A673 (cell line): ENCODE measurements at places on chromosomes 6 and 20. TPM values are rescaled to one million over a fixed set of nuclear protein-coding genes. Genes with fewer than 3 reads are reported as not detected.

- no peak overlapping the region for H3K4me3 ChIP-seq
- no peak overlapping the region for H3K27ac ChIP-seq
- no peaks in the 10 kb centered on the region for H3K27me3 ChIP-seq
- no peaks in the 10 kb centered on the region for H3K36me3 ChIP-seq
- H3K4me1 ChIP-seq, result no peaks in the 10 kb centered on the region
Measured at GRCh38 chr20:775679-776135, 7.4 kb upstream of the SLC52A3 start.

DNA sequence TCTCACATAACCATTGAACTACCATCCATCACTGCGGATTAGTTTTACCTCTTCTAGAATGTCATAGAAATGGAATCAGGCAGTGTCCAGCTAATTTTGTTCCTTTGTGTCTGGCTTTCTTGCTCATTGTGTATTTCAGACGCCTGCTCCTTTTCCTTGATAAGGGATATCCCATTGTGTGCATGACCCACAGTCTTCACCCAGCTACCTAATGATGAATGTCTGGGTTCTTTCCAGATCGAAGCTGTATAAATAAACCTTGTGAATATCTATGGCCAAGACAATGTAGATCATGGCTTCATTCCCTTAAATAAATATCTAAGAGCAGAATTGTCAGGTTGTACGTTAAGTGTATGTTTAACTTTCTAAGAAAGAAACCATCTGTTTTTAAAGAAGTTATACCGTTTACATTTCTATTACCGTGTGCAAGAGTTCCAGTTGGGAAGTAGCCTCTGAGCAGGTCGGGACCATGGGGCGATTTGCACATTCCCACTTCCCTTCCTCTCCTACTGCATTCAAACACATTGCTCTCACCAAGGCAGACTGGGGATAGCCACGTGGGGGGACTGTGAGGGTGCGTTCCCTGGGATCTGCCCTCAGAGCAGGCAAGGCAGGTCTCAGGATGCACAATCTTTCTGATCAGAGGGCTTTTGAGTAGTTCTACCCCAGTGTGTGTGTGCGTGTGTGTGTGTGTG is 13.1 kb downstream of the CD93 start:
- DNase-seq, result no peak
- H3K36me3 ChIP-seq, result no peaks in the 10 kb centered on the region
- H3K27me3 ChIP-seq, result peaks cover 44% of the 10 kb centered on the region
- no peak overlapping the region for H3K4me3 ChIP-seq

- H3K27ac ChIP-seq, result peak overlapping the region; percentile 80
- H3K27me3 ChIP-seq, result peaks cover 14% of the 10 kb centered on the region
- peak overlapping the region; percentile 89 for H3K4me3 ChIP-seq
Measured at GRCh38 chr6:7909323-7910276, 988 bp downstream of the TXNDC5 start.

DNA sequence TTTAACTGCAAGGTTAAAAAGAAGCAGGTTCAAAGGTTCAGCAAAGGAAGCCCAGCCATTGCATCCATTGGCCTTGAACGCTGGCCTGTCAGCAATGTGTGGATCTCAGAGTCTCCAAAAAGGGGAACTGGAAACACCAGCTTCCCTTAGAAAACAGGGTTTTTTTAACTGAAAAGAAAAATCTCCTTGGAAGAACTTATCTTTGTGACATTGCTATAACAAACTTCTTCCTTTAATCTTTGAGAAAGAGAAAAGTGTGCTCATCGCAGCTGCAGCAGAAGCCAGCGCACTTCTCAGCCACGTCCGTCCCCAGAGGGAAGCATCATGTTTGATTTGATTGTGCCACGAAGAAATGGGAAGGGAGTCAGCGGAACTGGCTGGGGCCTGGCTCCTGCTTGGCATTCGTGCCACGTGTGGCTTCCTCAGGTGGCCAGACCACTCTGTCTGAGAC is 215.0 kb downstream of the SYNDIG1 start:
- H3K4me3 ChIP-seq, result no peak overlapping the region
- DNase-seq, result no peak
- H3K27me3 ChIP-seq, result no peaks in the 10 kb centered on the region

Gene KIF13A
- 19.7 and 21.1 TPM in 2 replicates for total RNA-seq

Gene ECT2L
- not detected in 2 replicates for total RNA-seq

Gene SIGLEC1
- total RNA-seq, result not detected in 2 replicates

- H3K4me3 ChIP-seq, result peak overlapping the region; percentile 88
- peaks cover 27% of the 10 kb centered on the region for H3K4me1 ChIP-seq
- peak overlapping the region; percentile 94 for H3K27ac ChIP-seq
- H3K36me3 ChIP-seq, result peaks cover 34% of the 10 kb centered on the region
- no peak for DNase-seq
Measured at GRCh38 chr6:43173591-43174262, 2.7 kb downstream of the SRF start.

DNA sequence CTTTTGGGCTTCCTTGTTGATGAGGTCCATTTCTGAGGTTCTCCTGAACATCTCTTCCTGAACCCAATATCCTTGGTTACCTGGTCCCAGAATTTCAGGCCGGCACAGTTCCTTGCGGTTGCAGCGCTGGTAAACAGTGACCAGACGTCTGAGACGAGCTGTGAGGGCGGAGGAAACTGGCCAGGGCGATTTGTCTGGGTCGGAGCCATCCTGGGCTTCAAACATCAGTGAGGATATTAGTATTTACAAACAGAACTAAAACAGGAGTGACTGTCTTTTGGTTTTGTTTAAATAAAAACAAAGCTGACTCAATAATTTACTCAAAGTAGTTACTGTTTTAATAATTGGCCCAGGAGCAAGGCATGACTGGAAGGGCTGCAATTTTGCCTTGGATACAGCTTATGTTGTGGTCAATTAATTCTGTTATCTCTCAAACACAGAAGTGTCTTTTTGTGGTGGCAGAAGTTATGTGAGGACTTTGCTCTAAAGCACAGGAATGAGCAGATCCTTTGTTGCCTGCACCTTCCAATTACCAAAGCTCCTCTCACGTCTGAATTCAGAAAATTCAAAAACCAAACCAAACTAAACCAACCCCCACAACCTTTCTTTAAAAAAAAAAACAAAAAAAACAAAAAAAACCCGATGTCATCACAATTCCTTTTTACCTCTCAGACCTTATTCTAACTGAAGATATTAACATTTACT is 58.7 kb upstream of the EMILIN3 start:
- peaks cover 24% of the 10 kb centered on the region for H3K36me3 ChIP-seq
- peaks cover 33% of the 10 kb centered on the region for H3K4me1 ChIP-seq
- DNase-seq, result no peak
- peak overlapping the region; percentile 82 for H3K27ac ChIP-seq
- H3K4me3 ChIP-seq, result no peak overlapping the region
